ENCODE measurements at places on chromosomes 13 and 19.

GRCh38 chr19:9078651-9079050 is 8.2 kb upstream of the OR1M1 start:
- H3K27ac ChIP-seq = no peak overlapping the region
- H3K36me3 ChIP-seq = no peaks in the 10 kb centered on the region
- DNase-seq = no peak
- H3K4me3 ChIP-seq = no peak overlapping the region
- H3K4me1 ChIP-seq = no peaks in the 10 kb centered on the region

DNA sequence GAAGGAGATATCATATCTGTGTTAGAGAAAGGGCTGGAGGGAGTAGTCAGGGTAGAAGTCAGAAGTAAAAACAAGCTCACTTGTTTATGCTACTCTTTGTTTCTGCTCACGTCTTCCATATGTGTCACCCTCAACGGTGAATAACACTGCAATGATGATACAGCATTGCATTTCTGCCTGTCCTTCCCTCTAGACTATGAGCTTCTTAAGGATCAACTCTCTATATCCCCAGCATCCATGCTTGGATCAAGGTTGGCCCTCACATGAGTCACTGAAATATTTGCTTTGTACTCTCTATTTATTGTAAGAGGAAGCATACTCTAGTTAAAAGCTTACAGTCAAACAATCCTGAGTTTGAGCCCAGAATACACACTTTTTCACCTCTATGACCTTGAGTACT is 406.0 kb downstream of the RFC3 start:
- no peak overlapping the region for H3K4me3 ChIP-seq
- H3K36me3 ChIP-seq = no peaks in the 10 kb centered on the region
- no peak overlapping the region for H3K27ac ChIP-seq
- H3K4me1 ChIP-seq = no peaks in the 10 kb centered on the region

GRCh38 chr19:36963280-36963679 is 47.1 kb downstream of the ZNF568 start:
- no peaks in the 10 kb centered on the region for H3K36me3 ChIP-seq
- H3K27ac ChIP-seq = no peak overlapping the region

- peak overlapping the region; percentile 57 for H3K27ac ChIP-seq
- peaks cover 10% of the 10 kb centered on the region for H3K27me3 ChIP-seq
- H3K4me1 ChIP-seq = peaks cover 49% of the 10 kb centered on the region
- H3K4me3 ChIP-seq = peak overlapping the region; percentile 93
- DNase-seq = no peak
- no peaks in the 10 kb centered on the region for H3K36me3 ChIP-seq
Measured at GRCh38 chr19:912181-913079, 589 bp downstream of the R3HDM4 start.

DNA sequence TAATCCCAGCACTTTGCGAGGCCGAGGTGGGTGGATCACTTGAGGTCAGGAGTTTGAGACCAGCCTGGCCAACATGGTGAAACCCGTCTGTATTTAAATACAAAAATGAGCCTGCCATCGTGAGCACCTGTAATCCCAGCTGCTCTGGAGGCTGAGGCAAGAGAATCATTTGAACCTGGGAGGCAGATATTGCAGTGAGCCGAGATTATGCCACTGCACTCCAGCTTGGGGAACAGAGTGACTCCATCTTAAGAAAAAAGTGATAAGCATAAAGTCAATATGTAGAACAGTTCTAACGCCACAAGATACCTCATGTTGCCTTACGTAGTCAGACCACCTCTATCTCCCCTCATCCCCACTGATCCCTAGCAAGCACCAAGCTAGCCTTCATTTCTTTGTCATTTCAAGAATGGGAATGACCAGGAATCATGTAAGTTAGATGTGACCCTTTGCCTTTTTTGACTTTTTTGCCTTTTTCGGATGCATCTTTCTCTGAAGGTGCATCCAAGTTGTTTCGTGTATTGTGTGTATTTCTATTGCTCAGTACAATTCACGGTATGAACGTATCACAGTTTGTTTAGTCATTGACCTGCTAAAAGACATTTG is 6.4 kb downstream of the RPL21 start:
- peak overlapping the region; percentile 80 for H3K27ac ChIP-seq
- H3K4me1 ChIP-seq = peaks cover 35% of the 10 kb centered on the region
- no peak for DNase-seq
- H3K4me3 ChIP-seq = no peak overlapping the region
- no peaks in the 10 kb centered on the region for H3K27me3 ChIP-seq

DNA sequence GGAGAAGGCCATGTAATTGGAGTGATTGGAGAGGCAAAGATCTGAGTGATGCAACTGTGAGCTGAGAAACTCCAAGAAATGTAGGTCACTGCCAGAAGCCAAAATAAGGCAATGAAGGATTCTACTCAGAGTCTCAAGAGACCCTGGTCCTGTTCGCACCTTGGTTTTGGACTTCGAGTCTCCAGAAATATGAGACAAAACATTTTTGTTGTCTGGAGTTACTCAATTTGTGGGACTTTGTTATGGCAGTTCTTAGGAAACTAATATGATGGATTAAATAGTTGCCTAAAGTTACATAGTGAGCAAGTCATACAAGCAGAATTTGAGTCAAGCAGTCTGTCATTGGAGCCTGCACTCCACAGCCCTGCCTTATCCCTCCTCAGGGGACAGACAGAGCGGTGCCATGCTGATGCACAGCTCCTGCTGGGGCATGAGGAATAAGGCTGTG is 104.2 kb downstream of the ITGBL1 start:
- H3K36me3 ChIP-seq = no peaks in the 10 kb centered on the region
- no peak overlapping the region for H3K4me3 ChIP-seq
- no peak overlapping the region for H3K27ac ChIP-seq
- no peaks in the 10 kb centered on the region for H3K4me1 ChIP-seq
- DNase-seq = no peak

GRCh38 chr13:37645181-37645740 is 46.7 kb upstream of the POSTN start:
- no peaks in the 10 kb centered on the region for H3K36me3 ChIP-seq
- no peak overlapping the region for H3K4me3 ChIP-seq
- no peak overlapping the region for H3K27ac ChIP-seq
- no peak for DNase-seq
- H3K27me3 ChIP-seq = no peaks in the 10 kb centered on the region
- no peaks in the 10 kb centered on the region for H3K4me1 ChIP-seq

DNA sequence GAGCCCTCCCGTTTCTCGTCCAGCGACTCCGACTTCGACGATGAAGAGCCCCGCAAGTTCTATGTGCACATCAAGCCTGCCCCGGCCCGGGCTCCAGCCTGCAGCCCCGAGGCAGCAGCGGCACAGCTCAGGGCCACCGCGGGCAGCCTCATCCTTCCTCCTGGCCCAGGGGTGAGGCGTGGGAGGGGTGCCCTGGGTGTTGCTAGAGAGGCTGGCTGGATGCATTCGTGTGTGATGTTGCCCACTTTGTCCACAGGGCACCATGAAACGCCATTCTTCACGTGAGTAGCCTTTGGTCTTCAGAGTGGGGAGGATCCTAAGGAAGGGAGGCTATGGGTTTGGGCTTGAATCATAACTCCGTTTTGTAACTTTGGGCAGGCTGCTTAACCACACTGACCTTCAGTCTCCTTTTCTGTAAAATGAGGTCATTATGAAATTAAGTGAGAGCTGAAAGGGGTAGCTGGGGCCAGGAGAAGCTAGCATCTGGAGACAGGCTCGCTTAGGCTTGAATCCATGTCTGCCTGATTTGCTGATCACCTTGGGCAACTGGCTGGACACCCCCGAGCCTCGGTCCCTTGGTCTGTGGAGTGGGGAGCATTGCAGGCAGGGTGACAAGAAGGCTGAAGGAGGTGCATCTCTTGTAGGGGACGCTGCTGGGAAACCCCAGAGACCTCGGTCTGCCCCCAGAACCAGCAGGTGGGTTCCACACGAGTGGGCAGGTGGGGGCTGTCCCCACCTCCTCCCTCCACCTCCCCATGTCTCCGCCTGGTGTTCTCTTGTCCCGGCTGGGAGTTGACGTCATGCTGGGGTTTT is 18.7 kb upstream of the B3GNT3 start:
- H3K4me3 ChIP-seq = no peak overlapping the region
- DNase-seq = no peak

DNA sequence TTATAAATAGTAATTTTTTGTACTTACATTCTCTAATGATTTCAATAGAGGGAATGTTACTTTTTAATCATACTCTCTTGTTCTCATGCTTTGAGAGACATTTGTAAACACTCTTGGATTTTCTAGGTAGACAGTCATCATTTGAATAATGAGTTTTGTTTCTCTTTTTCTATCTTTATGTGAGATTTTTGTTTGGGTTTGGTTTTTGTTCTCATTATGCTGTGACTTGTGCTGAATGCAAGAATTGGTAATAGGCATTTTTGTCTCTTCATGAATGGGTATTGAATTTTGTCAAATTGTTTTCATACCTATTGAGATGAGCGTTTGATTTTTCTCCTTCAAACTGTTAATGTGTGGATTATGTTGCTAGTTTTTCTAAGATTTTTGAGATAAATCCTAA is 56.8 kb upstream of the GPR183 start:
- H3K4me1 ChIP-seq = no peaks in the 10 kb centered on the region
- no peaks in the 10 kb centered on the region for H3K27me3 ChIP-seq
- no peak overlapping the region for H3K27ac ChIP-seq
- peaks cover 45% of the 10 kb centered on the region for H3K36me3 ChIP-seq

GRCh38 chr19:51372649-51373504 is at the start of gene NKG7:
TSS of gene NKG7 (minus strand) at chr19:51372654. CDS start at chr19:51372535, 119 bp downstream.
- peak within 1 kb of the TSS; percentile 62 for H3K4me3 ChIP-seq
- peak; percentile 71 for DNase-seq
- peak within 1 kb of the TSS; percentile 47 for H3K27ac ChIP-seq
- H3K36me3 ChIP-seq = no peaks in the 10 kb centered on the region

GRCh38 chr13:30923418-30923817 is 9.0 kb upstream of the TEX26 start:
- no peaks in the 10 kb centered on the region for H3K4me1 ChIP-seq
- no peaks in the 10 kb centered on the region for H3K36me3 ChIP-seq
- H3K27me3 ChIP-seq = no peaks in the 10 kb centered on the region
- no peak overlapping the region for H3K27ac ChIP-seq

GRCh38 chr13:108775597-108775996 is 146.2 kb downstream of the MYO16 start:
- DNase-seq = no peak
- H3K27ac ChIP-seq = no peak overlapping the region
- no peaks in the 10 kb centered on the region for H3K4me1 ChIP-seq
- no peaks in the 10 kb centered on the region for H3K27me3 ChIP-seq
- H3K4me3 ChIP-seq = no peak overlapping the region

GRCh38 chr19:27776020-27776419 is 1436.9 kb downstream of the UQCRFS1 start:
- DNase-seq = peak; percentile 38
- no peaks in the 10 kb centered on the region for H3K36me3 ChIP-seq
- H3K4me1 ChIP-seq = peaks cover 26% of the 10 kb centered on the region
- H3K4me3 ChIP-seq = no peak overlapping the region
- H3K27me3 ChIP-seq = no peaks in the 10 kb centered on the region
- H3K27ac ChIP-seq = no peak overlapping the region

DNA sequence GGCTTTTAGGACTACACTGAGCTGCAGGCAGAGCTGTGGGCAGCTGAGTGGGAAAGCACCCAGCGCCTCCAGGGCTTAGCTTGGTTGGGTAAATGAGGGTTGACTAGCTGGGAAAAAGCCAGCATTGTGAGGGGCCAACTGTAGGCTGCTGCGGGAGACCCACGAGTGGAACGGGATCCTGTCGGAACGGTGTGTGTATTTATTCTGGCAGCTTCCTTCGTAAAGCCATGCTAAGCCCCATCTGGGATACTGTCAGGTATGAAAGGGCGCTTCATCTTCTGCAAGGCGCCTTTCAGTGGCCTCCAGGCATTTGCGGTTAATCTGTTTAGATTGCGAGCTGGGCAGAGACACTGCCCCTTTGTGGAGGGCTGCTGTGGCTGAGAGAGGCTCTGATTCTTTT is 39.5 kb upstream of the CNMD start:
- no peak overlapping the region for H3K4me3 ChIP-seq
- no peaks in the 10 kb centered on the region for H3K36me3 ChIP-seq
- no peak overlapping the region for H3K27ac ChIP-seq
- no peak for DNase-seq

DNA sequence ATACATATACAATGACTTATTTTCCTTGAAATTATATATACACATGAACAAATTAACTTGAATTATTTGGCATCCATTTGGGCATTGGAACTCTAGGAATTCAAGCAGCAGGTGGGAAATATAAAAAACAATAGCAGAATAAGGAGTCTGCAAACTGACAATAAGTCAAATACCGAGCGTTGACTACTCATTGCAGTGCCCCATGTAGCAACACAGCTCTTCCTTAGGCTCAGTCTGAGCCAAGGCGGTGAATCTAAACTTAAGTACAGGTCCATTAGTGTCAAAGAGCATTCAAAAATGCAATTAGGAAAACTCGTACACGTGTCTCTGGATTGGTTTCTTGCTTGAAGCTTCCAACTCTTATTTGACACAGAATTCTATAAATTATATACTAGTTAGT is 462.5 kb upstream of the KLF12 start:
- no peaks in the 10 kb centered on the region for H3K27me3 ChIP-seq
- no peak overlapping the region for H3K4me3 ChIP-seq
- H3K36me3 ChIP-seq = no peaks in the 10 kb centered on the region
- no peaks in the 10 kb centered on the region for H3K4me1 ChIP-seq
- H3K27ac ChIP-seq = no peak overlapping the region

DNA sequence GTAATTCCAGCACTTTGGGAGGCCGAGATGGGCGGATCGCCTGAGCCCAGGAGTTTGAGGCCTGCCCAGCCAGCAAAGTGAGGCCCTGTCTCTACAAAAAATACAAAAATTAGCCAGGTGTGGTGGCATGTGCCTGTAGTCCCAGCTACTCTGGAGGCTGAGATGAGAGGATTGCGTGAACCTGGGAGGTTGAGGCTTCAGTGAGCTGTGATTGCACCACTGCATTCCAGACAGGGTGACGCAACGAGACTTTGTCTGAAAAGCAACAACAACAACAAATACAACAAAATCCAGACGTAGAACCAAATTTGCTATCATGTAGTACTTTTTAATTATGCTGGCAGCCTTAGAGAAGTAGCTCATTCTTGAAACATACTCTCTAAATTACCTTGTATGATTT is 277.1 kb downstream of the KLF5 start:
- H3K4me1 ChIP-seq = peaks cover 2% of the 10 kb centered on the region
- no peak overlapping the region for H3K4me3 ChIP-seq
- no peak for DNase-seq
- no peaks in the 10 kb centered on the region for H3K27me3 ChIP-seq

GRCh38 chr13:112934078-112934477 is 34.9 kb upstream of the MCF2L start:
- no peak overlapping the region for H3K4me3 ChIP-seq
- no peak for DNase-seq
- peaks cover 6% of the 10 kb centered on the region for H3K4me1 ChIP-seq
- H3K36me3 ChIP-seq = no peaks in the 10 kb centered on the region
- H3K27me3 ChIP-seq = peaks cover 12% of the 10 kb centered on the region

GRCh38 chr19:31220540-31220939 is 128.7 kb downstream of the TSHZ3 start:
- no peaks in the 10 kb centered on the region for H3K36me3 ChIP-seq
- H3K4me1 ChIP-seq = no peaks in the 10 kb centered on the region
- no peak overlapping the region for H3K27ac ChIP-seq
- DNase-seq = peak; percentile 63

GRCh38 chr13:111392486-111392885 is 72.0 kb downstream of the TEX29 start:
- no peak overlapping the region for H3K27ac ChIP-seq
- H3K4me3 ChIP-seq = no peak overlapping the region
- no peaks in the 10 kb centered on the region for H3K27me3 ChIP-seq
- no peaks in the 10 kb centered on the region for H3K4me1 ChIP-seq
- H3K36me3 ChIP-seq = no peaks in the 10 kb centered on the region

Measured in CD14-positive monocyte (primary cell).